ENCODE measurements at places on chromosomes 2 and 18.

GRCh38 chr2:234091432-234091879, 41.0 kb downstream of the SPP2 start:
- no peak for DNase-seq

GRCh38 chr2:161135951-161136593, 24.2 kb upstream of the TANK start:
- no peak for DNase-seq

DNA sequence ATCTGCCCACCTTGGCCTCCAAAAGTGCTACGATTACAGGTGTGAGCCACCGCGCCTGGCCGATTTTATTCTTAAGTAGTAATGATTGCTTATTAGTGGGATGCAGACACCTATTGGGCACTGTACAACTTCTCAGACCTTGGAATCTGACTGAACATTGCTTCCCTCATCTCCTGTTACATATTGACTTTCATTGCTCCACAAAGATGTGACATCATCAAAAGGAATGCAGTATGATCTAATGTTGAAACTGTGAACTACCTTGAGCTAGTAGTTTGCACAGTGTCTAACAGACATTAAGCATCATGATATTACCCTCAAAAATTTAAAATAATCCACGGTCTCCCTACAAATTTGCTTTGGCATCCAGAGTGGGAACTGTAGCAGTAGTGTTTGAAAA, 109.8 kb upstream of the SIX2 start:
- no peak for DNase-seq

DNA sequence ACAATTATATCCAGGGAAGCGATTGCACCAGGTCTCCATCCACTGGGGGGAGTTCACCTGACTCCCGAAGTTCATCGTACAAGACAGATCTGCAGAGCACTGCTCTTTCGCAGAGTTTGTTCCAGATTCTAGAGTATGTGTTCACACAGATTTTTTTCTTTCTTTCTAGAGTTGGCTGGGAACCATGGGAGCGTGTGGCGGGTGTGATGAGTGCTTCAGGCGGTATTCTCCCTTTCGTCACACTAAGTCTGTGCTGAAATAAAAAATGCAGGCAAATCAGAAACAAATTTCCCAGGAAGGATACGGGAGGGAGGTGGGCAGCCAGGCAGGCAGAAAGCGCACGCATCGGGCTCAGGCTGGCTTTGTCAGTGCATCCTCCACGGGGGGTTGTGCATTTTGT, 129.8 kb upstream of the SOX11 start:
- no peak for DNase-seq

DNA sequence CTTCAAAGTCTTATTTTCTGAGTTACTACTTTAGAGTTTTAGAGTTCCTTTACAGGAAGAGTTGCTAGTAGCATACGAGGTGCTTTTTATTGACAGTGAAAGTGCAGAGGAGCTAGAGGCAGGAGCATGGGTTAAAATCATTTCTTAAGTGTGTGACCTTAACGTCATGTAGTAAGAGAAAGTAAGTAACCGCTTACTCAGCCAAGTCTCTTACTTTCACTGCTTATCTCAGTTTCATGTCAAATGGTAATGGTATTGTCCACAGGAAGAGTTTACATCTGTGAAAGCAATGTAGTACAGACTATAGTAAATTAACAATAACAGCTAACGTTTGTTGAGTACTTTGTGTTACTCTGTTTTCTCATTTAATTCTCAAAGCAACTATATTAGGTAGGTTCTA, 12.6 kb downstream of the NDUFAF7 start:
- DNase-seq, result no peak

DNA sequence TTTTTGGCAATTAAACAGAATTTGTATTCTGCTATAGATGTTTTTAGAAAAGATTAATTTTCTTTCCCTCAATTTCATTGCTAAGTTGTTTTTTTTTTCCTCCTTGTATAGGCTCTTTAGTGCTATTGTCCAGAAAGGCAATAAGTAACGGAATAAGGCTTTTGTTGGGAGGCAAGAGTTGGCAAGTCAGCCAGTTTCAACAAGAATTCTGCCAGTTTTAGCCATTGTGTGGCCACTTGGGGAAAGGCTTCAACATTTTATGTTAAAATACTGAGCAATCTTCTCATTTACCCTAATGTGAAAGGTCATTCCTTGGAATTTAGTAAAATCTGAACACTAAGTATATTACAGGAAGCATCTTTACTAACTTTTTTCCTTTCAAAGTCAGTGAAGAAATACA, 9.6 kb downstream of the CALCRL start:
- no peak for DNase-seq

- DNase-seq, result no peak
Observed at GRCh38 chr18:35593859-35594258, 12.3 kb downstream of the GALNT1 start.

DNA sequence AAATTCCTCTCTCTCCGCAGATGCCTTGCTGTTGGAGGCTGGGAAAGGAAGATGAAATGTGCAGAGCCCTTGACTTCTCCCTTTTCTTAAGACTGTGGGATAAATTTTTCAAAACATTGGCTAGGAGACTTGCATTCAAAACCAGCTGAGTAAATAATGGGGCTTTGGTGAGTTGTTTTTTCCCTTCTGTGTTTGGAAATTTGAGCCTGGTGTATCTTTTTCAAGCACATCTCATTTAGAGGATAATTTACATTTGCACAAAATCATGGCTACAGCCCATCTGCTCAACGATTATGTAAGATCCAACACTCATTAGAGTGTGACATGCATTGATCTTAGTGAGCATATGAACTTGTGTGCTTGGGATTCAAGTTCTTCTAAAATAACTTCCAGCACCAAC, 112.1 kb upstream of the ATP8B1 start:
- DNase-seq, result no peak

GRCh38 chr2:7758073-7758759, 841.0 kb downstream of the RNF144A start:
- DNase-seq, result no peak

- DNase-seq, result no peak
Observed at GRCh38 chr18:13436576-13436975, 218.0 kb downstream of the LDLRAD4 start.

DNA sequence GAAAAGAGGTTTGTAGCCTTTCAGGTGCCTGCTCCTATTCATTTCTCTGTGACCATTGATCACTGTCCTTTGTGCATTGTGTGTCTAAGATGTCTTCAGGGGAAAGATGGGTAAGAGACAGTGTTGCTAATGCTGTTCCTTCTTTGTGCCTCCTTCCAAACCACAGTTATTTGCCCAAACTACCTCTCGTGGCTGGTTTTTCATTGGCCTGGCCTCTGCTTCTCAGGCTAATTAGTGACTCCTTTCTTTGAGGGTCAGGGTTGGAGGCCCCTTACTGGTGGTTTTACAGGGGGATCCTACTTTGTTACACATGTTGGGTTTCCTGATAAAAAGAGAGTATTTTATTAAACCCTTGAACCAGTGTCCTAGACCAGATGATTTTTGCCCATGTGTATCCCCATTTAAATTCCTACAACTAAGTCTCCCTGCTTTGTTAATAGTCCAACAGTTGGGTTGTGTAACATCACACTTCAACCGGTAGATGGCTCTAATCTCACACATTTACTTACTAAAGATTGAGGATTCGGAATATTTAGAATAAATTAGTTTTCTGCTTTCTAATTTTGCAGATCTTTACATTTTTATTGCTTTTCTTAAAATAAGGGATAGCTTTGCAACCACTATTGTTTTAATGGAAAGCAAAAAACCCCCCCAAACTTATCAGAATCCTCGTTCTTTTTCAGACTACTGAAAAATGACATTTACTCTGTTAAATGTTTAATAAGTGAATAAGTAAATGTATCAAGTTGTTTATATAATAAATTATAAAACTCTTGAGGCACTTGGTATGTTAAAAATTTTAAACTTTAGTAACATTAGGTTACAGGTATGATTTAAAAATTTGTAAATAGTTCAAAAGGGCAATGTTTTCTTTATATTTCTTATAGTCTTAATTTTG, 2.4 kb downstream of the MARS2 start:
- DNase-seq, result peak; percentile 58

DNA sequence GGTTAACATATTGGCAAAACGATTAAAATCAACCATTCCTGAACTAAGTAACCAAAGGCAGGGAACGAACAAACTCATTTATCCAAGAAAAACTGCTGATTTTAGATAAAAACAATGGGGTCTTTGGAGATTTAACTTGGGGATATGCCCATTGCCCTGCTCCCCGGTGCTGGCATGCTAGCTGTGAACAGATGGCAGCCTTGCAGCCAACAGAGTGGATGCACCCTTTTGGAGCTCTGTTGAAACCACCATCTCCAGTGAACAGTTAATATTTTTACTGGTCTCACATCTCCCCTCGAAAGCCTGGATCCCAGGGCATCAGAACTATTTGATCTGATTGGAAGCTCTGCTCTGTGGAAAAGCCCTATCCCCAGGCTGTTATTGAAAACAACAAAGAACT, 303.1 kb downstream of the TGIF1 start:
- DNase-seq, result no peak

DNA sequence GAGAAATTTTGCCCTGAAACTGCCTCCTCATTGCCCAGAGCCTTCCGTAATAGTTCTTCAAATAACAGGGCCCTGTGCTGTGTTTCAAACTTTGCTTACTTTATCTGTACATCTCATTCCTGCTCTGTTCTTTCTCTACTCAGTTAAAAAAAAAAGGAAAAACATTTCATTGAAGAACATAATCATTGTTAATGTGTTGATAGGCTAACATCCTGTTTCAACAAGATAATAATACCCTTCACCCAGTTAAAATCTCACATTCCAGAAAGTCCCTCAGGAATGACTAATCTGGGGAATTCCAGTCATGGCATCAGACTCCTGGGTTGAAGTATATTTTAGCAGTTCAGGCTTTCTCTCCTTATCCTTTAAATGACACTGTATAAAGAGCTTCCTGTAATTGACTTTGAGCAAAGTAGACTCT, 45.6 kb upstream of the ITGAV start:
- DNase-seq, result no peak

Data from hematopoietic multipotent progenitor cell treated with erythropoietin and hydrocortisone succinate and interleukin-3 and kit ligand, for 17 days (in vitro differentiated cells).